Heart left ventricle (tissue), 16 donors: ENCODE measurements at places on chromosomes 13 and 19. TPM values are rescaled to one million over a fixed set of nuclear protein-coding genes. Genes with fewer than 3 reads are reported as not detected.

Gene STRN4
- total RNA-seq, result 41.0 TPM

DNA sequence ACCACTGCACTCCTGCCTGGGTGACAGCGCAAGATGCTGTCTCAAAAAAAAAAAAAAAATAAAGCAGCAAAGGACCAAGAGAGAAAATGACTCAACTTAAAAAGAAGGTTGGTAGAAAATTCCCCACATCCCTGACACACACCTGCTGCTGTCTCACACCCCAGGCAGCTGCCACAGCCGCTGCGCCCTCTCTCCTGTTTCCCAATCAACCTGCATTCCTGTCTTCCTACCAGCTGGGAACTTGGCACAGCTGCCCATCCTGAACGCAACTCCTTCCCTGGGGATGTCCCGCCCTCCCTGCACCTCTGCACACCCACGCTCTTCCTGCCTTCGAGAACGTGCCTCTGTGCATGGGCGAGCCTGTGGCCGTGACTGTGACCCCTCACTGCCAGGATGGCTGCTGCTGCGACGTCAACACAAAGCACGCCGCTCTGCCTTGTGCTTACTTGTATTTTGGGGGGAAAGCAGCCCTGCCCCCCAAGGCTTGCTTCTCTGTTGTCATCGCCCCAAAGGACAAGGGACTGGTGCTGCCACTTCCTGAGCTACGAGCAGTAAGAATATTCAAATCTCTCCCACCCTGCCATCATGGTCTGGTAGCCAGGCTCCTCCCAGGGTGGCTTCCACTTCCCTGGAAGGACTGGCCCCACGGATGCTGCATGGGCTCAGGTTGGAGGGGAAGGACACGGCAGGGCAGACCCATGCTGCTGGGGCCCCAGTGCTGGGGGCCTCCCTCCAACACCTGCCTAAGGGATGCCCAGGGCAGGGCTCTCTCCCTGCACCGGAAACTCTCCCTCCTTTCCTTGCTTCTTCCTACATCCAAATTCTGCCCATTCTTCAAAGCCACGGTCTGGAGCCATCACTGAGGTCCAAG, 20.7 kb downstream of the SH3GL1 start:
- DNase-seq, result no peak

Gene NALCN
- 11.4 TPM for total RNA-seq

DNA sequence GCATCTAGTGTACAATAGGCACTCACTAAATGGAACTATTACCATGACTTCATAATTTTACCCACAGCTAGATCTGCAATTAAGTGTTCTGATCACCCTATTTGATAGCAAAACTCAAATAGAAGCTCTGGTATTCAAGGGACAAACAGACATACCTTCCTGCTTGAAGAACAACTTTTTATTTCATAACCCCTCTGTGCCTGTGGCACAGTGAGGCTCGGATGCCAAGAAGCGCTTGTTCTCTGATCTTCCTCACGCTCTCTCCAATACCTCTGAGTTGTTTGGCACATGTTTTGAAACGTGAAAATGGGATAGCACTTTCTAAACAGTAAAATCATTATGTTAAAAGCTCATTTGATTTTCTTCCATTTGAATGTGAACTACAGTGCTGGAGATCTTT, 232.0 kb downstream of the KLF5 start:
- no peak for DNase-seq

DNA sequence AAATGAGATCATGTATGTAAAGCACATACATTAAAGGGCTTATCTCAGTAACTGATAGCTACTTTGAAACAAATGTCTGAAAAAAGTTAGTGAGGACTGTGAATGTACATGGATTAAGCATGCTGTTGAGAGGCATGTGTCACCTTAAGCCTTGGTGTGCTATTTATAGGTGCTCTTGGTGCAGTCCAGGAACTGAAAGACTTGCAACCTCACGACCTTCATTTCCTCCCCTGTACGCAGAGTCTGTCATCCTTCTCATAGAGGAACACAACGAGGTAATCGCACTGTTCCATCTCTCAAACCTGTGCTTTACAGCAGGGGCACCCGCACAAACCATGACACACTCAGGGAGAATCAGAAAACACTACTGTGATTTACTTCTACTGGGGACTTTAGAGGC, 65.6 kb downstream of the UFM1 start:
- DNase-seq, result peak; percentile 26

DNA sequence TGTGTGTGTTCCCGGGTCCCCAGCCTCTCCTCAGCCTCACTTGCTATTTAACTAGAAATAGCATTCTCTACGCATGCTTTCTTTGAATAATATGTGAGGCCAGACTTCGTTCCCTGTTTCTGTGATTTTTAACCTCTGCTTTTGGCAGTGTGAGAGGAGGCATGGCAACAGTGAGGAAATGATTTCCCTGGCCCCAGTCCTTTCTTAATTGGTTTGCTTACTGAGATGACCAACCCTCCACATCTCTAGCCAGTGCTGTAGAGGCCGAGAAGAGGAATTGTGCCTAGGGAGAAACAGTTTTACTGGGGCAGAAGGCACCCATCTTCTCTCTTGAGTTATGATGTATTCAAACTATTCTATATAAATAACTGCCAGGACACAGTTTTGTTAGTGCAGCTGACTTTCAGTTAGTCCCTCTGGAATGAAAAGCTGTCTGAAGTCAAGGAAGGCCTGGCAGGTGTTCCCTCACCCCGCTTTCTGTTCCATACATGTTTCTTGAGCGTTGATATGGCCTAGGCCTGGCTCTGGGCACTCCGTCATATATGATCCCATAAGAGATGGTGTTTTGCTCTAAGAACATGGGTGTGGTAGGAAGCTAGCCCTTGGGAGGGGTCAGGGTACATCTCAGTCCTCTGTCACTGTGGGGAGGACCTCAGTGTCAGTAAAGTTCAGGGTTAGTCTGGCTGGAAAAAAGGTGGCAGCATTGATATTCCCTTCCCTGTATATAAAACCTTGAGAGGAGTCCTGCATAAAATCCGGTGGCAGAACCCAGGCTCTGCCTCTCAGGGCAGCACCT, 73.7 kb upstream of the NPAS1 start:
- no peak for DNase-seq

Gene HIPK4
- total RNA-seq, result not detected

Gene ZNF552
- total RNA-seq, result 3.1 TPM

DNA sequence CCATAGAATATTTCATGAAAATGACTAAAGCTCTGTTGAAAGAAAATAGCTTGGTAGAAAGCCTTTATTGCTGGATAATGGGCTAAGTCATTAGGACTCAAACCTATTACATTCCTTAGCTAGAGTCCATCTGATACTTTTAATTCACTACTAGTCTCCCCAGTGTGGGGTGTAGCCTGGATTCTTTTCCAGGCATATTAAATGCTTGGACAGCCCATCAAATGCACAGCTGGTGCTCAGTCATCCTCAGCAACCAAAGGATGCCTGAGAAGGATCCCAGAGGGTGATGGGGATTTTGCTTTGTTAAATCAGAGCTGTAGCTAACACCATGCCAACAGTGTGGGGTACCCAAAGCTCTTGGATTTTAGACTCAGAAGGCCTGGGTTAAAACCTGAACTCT, 153.5 kb downstream of the DLEU7 start:
- DNase-seq, result no peak

DNA sequence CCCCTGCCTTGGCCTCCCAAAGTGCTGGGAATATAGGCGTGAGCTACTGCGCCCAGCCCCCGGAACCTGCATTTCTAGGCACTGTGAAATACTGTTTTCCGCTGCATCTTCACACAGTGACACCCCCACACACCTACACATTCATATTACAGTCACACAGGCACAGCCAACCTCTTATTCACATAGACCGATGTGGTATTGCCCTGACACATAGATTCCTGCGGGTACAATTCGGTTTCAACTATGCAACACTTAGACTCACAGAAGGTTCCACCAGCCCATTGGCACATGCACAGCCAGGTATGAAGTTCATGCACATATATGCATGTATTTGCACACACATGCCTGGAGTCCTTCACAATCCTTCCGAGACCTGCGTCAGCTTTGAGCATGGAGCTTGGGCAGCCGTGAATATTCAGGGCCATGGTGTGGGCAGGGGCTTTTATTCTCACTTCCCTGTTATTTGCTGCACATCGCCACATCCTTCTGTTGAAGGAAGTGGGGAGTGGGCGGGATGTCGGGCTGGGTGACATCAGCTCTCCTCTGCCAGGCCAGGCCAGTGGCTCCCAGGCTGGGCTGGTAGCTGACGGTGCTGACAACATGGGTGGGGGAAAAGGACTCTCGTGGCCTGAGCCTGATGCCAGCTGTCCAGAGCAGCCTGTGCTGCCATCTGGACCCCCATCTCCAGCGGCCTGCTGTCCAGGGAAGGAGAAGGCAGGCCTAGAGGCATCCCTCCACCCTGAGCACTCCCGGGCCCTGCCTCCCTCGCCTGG, 5.4 kb upstream of the CDC37 start:
- no peak for DNase-seq

DNA sequence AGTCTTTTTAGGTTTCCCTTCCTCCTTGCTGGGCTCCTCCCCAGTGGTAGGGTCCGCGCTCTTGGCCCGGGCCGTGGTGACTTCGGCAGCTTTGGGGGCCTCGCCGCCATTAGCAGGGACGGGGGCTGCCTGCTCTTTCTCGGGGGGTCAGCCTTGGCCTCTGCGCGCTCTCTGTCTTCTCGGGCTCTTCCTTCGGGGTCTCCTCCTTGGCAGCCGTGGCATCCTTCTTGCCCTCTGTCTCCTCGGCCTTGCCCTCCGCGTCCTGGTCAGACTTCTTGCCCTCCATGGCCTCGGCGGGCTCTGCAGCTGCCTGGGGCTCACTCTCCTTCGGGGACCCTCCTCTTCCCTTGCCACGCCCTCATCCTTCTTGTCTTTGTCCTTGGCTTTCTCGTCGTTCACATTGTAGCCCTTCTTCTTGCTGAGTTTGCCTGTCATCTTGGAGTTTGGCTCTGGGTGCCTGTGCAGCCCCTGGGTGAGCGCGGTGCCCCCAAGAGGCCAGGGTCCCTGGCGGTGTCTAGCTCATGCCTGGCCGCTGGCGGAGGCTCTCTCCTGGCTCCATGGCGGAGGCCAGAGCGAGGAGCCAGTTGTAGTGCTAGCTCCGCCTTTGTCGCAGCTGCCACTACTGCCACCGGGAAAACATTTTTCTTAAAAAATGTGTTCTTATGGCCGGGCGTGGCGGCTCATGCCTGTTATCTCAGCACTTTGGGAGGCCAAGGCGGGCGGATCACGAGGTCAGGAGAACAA, 283.0 kb upstream of the SGCG start:
- DNase-seq, result no peak

DNA sequence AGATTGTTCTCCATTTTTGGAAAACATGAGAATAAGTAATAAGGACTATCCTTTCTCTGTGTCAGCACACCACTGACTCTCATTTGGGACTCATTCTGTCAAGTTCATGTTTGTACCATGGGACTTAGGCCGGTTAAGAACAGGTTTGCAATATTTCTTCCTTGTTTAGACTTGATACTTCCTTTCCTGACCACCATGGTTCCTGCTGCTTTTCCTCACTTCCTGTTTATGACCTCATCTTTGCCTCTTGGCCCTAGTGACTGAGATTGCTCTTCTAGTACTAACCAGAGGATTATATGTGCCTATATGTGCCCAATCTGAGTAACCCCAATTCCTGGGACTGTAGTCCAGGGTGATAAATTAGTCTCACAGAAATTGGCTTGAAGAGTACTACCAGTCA, 32.5 kb upstream of the NDFIP2 start:
- DNase-seq, result no peak

Gene TNNT1
- 36.0 TPM for total RNA-seq

DNA sequence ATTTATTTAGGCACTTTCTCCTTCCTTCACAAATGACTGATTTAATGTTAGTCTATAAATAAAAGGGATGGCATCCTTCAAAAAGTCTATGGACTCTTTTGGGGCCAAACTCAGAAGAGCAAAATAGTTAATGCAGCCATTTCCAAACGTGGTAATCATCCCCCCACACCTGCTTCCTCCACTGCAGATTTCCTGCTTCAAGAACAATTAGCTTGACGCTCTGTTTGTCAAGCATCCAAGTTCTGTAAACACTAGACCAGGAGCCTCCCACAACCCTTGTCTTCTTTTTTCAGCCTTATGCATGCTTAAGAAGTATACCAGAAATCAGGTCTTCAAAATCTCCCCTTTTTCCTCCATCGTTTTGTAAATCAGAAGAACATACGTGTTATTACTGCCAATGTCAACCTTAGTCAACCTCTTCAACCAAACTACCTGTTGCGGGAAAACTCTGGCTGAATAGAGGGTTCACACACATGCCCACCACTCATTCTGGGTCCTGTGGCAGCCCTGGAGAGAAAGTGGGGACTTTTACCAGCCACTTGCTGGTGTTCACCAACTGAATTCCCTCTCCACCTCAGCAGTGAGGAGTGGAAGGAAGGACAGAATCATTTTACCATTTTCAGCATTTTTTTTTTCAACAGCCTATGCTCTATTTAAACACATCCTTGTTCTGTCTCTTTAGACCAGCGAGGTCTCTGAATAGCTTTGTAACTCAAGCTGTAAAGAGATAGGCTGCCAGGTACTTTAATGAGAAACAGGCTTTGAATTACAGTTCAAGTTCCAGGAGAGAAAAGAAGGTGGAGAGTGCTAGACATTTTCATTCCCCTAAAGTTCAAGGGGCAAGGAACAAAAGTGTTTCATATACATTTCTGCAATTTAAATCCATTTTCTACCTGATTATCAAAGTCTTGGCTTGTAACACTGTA, 39.1 kb downstream of the EFNB2 start:
- no peak for DNase-seq

Gene KLK14
- not detected for total RNA-seq

GRCh38 chr13:27578121-27579030, 42.0 kb downstream of the LNX2 start:
- DNase-seq, result no peak

GRCh38 chr19:54561840-54562239, 11.8 kb upstream of the LILRA2 start:
- DNase-seq, result no peak

Gene ZNF530
- total RNA-seq, result 5.2 TPM

DNA sequence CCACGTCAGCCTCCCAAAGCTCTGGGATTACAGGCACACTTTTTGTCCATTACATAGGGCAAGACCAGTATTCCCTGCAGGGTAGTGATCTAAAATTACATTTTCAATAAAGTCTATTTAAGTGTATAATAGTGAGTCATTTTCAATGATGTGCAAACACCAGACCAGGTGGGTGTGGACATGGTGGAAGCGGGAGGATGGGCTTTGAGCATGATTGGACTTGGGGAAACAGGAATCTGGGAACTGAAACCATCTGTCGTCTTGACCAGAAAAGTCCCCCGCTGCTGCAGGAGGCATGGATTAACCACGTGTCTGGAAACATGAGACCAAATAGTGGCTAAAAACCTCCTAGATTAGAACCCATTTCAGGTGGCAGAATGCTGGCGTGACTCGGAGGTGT, 4.9 kb downstream of the FXYD3 start:
- DNase-seq, result no peak

Gene NLRP11
- total RNA-seq, result not detected
